ENCODE measurements at places on chromosomes 3 and 15.

GRCh38 chr3:119571688-119572087, 7.6 kb upstream of the ADPRH start:
- no peak for ATAC-seq

DNA sequence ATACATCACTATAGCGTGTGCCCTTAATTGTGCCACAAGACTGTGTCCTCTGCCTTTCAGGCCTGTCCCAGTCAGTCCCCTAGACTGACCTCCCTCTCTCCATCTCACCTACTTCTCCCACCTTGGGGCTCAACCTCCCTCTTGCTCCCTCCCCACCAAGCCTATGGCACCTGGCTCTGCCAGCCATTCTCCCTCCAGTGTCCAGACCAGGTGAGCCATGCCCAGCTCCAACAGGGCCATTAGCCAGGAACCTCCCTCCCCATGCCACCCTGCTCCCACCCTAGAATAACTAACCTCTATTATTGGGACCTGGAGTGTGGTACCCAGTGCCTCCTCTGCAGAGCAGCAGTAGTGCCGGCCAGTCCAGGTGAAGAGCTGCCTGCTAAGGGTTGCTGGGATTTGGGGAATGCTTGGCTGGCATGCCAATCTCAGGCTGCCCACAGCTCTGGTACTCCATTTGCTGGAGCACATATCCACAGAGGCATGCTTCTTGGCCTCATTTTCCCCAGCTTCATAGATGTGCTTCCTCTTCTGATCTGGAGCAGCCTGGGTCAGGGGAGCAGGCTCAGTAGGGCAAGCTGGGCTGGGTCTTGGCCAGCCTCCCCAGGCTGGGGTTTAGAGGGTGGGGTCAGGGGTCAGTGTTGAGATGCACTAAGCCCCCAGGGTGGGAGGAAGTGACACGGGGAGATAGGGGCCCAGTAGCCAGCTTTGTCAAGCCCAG, 38.8 kb downstream of the SAXO2 start:
- ATAC-seq: peak; percentile 13

DNA sequence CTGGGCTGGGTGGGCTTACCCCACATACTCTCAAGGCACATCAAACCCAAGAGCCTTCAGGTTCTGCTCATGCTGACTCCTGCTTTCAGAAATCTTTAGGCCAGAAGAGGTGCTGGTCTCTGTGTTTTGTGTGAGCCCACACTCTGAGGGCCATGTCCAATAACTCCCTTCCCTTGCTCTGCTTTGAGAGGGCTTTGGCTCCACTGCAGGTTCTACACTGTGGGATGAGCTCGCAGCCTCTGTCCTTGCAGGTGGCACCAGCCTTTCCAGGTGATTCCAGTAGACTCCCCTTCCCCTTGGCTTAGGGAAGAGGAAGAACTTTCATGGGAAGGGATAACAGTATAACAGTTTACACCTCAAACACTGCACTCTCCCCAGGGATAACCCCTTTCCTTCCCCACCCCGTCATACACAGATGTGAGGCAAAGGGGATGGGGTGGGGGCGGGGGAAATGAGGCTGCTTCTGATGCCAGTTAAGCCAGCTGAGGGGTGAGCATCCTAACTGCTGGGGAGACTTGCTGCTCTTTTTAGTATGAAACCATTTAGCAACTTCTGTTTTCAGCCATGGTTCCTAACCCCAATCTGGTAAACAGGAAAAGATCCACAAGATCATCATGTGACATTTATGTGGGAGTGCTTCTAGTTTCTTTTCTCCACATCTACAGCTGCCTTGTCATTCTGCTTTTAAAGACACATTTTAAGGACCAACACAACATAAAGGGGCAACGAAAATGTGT, 262.4 kb downstream of the SLC9A9 start:
- peak; percentile 76 for ATAC-seq

DNA sequence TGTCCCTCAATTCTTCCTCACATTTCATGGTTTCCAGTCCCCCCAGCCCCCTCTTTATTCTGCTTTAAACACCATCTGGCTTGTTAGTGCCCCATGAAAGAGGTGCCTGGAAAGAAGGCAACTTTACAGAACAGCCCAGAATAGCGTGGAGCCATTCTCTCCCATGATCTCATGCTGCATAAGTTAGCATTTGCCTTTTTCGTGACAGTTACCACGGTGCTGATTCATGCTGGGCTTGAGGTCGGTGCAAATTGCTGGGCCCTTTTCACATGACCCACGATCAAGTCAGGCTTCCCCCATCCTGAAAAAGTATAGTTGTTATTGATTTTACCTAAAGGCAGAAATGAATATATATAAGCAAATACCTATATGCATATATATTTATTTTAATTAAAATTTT, 29.6 kb downstream of the SQOR start:
- no peak for ATAC-seq

GRCh38 chr3:98536456-98537017, 4.8 kb downstream of the GPR15 start:
- ATAC-seq: peak; percentile 92

DNA sequence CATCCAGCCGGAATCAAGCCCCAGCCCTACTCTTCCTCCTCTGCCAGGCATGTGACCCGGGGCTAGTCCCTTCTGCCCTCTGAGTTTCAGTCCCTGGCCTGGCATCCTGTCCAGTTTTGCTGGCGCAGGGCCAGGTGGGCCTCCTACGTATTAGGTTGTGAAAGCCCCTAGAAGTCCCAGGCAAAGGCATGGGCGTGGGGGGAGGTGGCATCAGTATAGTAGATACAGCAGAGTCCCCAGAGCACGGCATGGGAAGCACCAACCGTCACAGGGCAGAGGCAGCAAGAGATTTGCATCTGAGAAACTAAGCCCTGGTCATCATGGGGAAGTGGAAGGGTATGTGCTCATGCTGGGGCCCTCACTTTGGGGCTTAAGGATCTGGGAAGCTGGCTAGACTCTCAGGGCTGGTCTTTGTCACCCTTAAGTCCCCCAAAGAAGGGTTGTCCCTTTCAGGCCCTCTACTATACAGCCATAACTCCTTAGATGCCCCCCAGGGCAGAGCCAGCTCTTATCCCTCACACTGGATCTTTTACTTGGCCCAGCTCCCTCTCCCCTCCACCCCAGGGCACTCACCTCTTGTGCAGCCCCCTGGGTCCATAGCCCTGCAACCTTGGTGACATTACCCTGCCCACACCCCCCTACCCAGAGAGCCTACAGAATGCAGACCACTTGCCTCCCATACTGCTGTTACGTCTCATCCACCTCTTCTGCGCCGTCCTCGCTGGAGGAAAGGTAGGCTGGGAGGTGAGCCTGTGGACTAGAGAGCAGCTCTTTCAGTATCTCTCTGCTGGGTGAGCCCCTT, 11.3 kb downstream of the NBEAL2 start:
- peak; percentile 78 for ATAC-seq

DNA sequence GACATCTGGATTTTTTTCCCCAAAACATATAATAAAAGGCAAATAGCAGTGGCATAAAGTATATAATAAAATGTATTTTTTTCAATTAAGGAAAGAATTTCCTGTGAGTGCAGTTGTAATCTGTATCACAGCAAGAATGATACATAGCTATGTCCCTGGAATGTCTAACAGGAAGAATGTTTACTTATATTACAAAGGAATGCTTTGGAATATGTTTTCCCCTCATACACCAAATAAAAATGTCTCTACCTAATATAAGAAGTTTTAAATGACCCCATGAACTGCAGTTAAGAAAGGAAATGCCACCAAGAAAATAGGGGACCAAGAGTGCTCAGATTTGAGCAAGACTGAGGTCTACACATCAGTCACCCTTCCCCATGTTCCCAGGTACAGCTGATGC, 38.0 kb upstream of the ATP11B start:
- ATAC-seq: no peak

DNA sequence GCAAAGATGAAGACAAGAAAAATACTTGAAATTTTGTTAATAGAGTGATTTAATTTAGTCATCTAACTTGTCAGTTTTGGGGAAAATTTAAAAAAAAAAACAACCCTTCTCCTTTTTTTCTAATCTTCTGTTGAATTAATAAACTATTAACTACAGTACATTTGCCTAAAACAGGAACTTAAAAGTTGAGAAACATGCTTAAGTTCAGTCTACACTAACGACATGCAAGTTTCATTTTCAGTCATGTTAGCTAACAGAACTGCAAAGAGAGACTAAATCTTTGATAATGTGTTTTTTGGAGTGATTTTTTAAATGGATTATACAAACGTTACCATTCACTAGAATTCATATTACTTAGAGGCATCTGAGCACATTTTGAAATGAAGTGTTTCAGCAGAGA, 71.9 kb upstream of the MBNL1 start:
- peak; percentile 63 for ATAC-seq
